ENCODE measurements at places on chromosomes 4 and X.

- no peak for DNase-seq
Measured at GRCh38 chrX:115588179-115588578, 27.2 kb downstream of the PLS3 start.

DNA sequence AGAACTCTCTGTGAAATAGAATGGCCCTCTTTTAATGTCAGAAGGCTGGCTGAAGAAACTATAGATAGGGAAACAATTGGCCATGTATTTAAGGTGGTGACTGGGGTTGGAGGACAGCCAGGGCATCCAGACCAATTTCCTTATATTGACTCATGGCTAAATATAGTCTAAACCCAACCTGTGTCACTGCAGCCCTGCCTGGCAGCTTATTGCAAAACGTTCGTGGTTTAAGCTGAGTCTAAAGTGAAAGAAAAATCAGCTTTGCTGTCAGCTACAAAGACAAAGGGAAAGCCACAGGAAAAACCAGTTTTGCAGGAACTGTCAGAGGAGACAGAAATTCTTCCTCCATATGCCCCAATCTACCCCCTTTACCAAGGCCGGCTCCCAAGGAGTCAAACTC lies 902.8 kb upstream of the NDST4 start:
- DNase-seq, result no peak

GRCh38 chrX:41381685-41382084 lies 47.7 kb downstream of the DDX3X start:
- DNase-seq, result no peak

DNA sequence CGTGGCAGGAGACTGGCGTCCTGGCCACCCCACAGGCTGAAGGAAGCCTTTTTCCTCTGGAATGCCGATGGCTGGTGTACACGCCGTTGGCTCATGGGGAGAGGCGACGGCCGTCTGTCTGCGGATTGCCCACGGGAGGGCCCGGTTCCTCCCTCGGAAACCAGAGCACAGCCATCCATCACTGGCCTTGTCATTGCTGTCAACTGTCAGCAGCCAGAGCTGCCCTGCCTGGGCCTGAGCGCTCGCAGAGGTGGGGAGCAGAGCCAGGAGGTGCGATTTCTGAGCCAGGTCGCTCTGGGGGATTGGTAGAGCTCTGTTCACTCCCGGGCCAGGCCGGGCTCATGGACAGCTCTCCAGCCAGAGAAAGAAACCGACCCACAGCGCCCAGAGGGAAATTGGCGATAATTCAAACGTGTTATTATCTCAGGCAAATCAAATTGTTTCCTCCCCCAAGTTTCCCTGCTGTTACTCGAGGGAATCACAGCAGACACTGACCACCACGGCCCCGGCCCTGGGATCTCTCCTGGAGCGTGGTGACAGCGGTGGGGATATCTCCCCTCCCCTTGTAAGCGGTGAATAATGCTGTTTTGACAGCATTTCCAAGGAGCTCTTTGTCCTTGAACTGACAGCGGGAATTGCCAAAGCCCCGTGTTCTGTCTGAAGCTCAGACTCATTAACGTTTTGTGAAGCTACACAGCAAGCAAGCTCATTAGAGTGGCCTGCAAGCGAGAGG lies 220.9 kb upstream of the PSAPL1 start:
- DNase-seq, result no peak

GRCh38 chrX:31154946-31155345 lies 83.1 kb upstream of the FTHL17 start:
- no peak for DNase-seq

GRCh38 chrX:134742573-134742972 lies 84.3 kb upstream of the PLAC1 start:
- DNase-seq, result no peak

DNA sequence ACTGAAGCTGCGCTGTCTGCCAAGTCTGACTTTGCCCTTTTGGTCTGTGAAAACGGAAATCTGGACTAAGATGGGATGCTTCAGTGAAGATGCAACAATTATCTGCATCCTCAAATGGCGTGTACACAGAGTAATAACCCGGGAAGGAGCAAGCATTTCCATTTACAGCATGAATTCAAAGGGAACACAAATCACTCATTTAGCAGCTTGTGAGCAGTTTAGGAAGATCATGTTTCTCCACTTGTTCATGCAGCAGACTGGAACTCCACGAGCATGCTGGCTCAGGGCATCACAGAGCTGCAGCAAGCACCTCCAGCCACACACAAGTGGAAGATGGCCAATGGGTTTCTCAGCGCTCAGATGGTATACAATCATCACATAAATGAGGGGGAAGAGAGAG lies 175.5 kb downstream of the NLGN4X start:
- no peak for DNase-seq

DNA sequence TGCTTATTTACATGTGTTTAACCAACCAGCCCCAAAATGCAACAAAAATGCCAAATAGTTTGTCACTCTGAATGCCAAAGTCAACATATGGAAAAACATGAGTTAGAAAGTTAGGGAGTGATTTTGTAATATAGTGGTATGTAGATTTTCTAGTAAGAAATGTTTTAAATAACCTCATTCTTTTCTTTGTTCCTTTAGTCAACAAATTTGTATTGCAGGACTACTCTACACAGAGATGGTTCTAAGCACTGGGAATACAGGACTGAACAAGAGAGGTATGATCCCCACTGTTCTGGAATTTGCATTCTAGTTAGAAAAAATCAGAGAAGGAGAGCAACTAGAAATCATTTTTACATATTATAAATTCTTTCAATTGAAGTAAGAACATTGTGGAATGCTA lies 218.8 kb upstream of the ANXA10 start:
- DNase-seq, result no peak

DNA sequence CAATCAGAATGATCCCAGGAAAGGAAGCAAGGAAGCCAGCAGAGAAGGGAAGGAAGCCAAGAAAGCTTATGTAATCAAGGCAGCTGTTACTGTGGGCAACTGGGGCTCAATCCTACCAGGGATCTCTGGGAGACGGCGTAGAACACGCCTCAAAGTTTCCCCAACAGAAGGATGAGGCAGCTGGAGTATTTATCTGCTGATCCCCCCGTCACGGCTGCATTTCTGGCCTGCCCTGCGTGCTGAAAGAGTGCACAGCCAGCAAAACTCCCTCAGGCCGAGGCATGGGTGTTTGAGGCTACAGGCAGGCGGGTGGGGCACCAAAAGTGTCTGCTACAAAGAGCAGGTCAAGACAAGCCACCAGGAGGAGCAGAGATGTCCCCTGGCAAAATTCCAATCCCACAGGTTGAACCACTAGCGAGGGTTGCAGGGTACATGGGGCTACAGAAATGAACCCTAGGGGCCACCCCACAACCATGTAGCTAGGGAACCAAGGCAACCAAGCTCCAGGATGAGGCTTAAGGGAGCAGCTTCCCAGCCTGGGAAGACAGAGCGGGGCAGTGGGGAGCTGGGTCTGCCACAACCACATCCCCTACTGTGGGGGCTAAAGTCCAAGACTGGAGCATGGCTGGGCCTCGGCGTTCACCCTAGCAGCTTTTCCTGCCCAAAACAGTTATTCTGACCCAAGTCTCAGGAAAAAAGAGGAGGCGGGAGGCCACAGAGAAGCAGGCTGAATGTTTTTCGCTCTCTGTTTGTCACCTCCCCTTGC lies 113.4 kb downstream of the BCOR start:
- no peak for DNase-seq

- peak; percentile 39 for DNase-seq
Measured at GRCh38 chr4:122758033-122758432, 25.5 kb downstream of the BBS12 start.

- DNase-seq, result no peak
Measured at GRCh38 chr4:85812776-85813175, 337.8 kb downstream of the ARHGAP24 start.

DNA sequence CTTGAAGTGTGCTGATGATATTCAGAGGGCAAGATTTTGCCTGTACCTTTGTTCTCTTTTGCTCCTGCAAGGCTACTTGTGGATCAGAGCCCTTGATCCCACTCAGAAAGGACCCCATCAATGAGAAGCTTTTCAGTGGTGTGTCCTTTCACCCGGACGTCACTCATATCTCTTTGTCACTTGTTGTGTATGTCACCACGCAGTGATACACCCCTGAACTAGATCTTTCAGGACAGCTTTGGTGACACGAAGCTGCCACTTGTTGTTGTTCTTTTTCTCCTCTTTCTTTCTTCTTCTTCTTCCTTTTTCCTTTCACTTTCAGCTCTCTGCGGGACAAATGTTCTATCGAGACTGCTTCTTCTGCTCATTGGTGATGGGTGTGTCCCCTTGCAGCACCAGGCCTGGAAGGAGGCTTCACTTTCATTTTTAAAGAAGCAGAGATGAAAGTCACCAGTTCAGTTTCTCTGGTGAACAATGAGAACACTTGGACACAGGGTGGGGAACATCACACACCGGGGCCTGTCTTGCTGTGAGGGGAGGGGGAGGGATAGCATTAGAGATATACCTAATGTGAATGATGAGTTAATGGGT lies 83.6 kb downstream of the NBDY start:
- peak; percentile 43 for DNase-seq

- peak; percentile 58 for DNase-seq
Measured at GRCh38 chrX:49155243-49155899, 7.2 kb upstream of the MAGIX start.

DNA sequence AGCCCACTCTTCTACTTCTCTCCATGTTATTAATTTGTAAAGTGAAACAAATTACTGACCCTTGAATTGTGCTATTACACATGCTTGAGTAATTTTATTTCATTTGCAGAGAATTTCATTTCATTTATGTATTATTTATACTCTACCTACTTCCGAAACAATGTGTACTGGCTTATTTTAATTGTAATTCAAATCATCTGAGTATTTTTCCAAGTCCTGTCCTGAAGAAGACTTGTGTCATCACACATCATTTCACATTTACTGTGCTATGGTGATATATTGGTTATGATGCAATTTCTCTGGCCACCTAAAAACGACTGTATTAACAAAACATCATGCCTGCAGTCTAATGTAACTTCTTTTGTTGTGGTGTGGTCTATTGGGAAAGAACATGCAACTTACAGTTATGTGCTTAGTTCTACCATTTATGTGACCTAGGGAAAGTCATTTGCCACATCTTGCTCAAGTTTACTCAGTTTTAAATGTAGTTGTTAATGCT lies 384.5 kb downstream of the RPA4 start:
- no peak for DNase-seq

DNA sequence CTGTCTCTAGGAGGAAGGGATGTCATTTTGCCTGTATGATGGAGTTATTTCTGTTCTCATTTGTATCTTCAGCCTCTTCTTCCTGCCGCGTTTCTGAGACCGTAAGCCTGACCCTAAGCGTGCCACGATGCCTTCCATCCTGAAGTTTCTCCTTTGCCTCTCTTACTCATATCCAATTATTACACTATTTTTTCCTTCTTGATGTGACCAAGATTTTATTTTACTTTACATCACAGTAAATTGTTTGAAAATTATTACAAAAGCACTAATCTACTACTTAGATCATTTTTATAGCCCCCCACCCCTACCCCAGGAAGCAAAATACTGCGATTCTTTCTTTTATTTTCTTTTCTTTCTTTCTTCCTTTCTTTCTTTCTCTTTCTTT lies 95.0 kb downstream of the RAPGEF2 start:
- no peak for DNase-seq

DNA sequence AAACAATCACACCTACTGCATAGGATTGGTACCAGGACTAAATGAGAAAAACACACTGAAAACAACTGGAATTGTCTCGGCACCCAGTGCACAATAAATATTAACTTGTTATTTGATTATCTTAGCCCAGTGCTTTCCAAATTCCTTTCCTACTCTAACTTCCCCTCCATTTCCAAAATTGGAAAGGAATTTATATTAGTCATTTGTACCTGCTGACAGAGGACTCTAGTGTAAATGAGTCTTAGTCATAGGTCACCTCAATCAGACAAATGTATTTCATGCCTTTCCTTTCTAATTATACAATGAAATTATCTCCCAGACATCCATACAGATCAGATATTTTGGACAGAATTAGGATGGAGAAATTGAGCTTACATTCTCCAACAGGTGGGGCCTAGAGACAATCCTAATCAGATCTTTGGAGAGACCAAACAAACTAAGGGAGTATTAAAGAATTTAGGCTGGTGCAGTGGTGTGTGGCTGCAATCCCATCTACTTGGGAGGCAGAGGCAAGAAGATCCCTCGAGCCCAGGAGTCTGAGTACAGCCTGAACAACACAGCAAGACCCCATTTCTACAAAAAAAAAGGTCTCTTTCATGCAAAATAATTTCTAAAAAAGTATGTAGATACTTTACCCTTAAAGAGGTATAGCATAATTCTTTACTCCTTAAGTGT lies 10.1 kb downstream of the SH3D19 start:
- DNase-seq, result no peak

DNA sequence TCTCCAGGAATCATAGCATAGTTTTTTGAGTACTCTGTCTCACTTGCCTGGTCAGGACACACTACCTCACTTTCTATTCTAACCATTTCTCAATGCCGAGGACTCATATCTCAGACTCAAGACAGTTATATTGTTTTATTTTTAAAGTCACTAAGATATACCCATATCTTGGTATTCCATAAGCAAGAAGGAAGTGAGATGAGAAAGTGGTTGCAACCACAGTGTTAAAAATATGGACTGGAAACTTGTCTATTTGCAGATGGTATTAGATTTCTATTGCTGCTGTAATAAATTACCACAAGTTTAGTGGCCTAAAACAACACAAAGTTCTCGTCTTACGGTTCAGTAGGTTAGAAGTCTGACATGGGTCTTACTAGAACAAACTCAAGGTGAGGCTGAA lies 344.8 kb upstream of the MAGEB2 start:
- DNase-seq, result no peak

DNA sequence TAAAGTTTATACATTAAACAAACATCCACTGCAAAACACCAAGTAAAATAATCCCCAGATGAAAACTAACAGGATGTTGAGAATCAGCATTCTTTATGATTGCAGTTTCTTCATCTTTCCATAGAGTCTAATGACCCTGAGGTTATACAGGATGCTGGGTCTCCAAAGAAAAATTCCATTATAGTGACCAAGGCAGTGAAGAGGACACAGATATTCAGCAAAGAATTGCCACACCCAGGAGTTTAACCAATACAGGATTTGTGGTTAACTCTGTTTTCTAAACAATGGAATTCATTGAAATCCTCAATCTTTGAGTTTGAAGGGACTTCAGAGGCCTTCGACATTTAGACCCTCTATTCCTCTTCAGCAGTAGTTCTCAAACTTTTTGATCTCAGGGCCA lies 76.2 kb upstream of the ESX1 start:
- no peak for DNase-seq

- DNase-seq, result no peak
Measured at GRCh38 chr4:35793045-35793722, 451.1 kb downstream of the ARAP2 start.
